ENCODE measurements at places on chromosomes 11 and 22.

GRCh38 chr11:68146704-68147474, 25.7 kb upstream of the CHKA start:
- DNase-seq, result no peak

GRCh38 chr11:11450744-11451362, 97.8 kb upstream of the CSNK2A3 start:
- DNase-seq, result no peak

- DNase-seq, result no peak
These were observed 30.1 kb upstream of the KCNJ11 start for GRCh38 chr11:17418444-17419081.

DNA sequence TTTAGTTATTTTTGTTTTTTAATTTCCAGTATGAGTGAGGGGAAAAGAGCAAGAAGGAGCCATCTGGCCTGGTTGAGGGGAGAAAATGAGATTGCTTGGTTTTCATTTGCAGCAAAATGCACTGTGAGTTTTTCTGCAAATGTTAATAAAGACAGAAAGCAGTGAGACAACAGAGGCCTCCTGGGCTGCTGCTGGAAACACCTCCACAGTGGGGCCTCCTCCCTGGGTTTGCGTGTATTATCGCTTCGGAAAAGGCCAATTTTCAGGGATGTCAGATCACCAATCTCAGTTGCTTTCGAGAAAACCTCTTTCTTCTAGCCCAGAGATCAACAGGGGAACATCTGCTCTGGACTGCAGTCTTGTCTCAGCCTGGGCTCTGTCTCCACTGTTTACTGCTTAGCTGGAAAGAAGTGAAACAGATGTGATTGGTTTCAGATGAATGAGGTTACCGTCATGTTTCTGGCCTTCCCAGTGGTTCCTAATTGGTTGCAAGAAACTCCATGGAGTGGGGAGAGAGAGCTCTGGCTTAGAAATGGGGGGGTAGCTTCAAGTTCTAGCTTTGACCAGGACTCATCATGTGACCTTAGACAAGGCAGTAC, 17.3 kb downstream of the TSPAN18 start:
- DNase-seq, result no peak

DNA sequence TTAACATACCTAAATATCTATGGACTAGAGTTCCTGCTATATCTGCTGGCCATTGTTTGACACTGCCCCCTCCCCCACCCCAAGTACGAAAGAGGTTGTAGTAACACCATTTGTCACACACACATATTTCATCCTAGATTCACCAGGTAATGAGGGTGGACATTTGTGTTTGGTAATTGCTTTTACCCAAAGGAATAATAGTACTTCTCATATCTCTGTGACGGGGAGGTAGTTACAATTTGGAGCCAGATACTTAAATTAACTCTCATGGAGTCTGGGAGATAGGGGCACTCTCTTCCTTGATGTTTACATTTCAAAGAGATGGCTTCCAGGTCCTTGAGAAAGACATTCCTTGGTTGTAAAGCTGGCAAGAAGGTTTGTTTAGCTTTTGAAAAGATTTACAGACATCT, 38.7 kb downstream of the REXO2 start:
- no peak for DNase-seq

DNA sequence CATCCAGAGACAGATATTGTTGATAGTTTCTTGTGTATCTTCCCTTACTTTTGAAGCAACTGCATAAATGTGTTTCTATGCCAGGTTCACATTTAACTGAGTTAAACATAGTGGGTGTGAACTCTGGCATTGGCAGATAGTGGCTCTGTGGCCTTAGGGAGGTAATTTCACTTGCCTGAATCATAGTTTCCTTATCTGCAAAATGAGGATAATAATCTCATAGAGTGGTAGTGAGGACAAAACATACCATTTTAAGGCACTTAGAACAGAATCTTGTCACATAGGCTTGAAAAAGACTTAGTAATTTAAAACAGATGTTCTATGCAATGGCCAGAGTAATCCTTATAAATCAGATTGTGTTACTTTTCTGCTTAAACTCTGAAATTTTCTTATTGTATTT, 56.4 kb upstream of the SYN3 start:
- no peak for DNase-seq

GRCh38 chr11:122578171-122578825, 77.2 kb upstream of the UBASH3B start:
- no peak for DNase-seq

DNA sequence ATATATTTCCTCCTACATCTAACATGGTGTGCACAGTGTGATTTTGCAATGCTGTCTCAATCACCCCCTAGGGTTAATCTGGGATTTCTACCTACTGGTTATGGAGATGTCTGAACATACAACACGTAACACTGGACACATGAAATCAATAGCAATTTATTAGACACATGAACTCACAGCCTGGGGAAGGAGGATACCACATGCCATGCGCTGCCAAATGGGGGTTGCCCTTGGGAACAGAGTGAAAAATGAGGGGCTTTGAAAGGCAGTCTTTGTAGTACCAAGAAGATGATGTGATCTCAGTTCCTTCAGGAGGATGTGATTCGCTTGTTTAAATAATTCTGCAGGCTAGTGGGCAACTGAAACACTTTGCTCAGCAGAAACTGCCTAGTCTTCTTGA, 253.6 kb upstream of the LRRC4C start:
- no peak for DNase-seq

DNA sequence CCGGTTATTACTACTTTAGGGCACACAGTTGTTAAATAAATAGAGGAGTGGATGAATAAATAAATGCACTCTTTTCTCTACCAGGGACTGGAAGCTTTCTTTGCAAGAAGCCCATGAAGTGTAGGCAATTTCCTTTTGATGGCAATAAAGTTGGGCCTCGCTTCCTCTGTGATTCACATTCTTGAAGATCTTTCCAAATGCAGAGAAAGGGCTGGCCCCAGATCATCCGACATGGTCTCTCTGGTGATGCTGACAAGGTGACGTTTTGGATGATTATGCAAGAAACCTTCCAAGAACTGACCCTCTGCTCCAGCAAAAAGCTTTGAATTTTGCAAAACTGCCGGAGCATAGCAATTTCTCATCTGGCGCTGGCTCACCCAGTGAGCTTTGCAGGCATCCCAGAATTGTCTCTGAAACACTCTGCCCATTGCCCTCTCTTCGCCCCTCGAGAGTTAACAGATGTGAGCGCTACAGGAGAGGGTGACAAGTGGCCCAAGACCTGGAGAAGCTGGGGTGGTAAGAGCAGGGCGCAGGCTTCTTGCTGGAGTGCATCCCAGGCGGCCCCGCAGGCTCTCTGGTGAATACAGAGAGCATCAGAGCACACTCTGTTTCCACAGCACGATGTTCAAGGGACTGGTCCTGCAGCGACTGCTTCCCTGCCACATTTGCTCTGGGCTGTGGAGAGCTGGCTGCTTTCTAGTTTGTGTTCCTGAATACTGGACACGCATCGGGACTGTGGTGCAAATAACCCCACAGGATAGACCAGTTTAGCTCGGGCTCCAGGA, 11.5 kb upstream of the IFT27 start:
- no peak for DNase-seq

DNA sequence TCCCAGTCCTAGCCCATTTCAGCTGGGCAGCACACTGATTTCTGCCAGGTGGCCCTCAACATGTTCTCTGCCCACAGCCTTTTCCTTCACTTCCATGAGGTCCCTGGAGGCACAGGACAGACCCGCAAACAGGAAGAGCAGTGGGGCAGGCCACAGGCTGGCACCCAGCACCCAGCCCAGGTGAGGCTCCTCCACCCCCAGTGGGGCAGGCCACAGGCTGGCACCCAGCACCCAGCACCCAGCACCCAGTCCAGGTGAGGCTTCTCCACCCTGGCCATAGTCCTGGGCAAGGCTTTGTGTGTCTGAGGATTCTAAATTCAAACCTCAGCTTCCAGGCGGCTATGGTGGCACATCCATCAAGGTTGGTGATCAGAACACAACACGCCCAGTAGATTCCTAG, 1413.0 kb downstream of the BRD1 start:
- no peak for DNase-seq

DNA sequence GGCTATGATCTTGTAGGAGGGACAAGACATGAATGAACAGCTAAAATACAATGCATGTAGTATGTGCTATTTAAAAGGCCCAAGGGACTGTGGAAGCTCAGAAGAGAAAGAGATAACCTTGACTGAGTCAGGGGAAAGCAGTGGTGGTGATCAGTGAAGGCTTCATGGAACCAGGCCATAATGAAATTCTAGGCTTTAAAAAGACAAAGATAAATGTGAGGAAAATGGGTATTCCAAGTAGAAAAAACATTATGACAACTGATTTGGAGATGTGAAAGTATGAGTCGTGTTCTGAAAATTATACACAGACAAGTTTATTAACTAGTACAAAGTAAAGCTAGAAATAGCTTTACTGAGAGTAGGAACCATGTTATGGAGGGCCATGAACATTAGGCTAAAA, 189.8 kb downstream of the SOX6 start:
- DNase-seq, result no peak

GRCh38 chr11:65485920-65486219, 13.0 kb upstream of the MALAT1 start:
- no peak for DNase-seq

DNA sequence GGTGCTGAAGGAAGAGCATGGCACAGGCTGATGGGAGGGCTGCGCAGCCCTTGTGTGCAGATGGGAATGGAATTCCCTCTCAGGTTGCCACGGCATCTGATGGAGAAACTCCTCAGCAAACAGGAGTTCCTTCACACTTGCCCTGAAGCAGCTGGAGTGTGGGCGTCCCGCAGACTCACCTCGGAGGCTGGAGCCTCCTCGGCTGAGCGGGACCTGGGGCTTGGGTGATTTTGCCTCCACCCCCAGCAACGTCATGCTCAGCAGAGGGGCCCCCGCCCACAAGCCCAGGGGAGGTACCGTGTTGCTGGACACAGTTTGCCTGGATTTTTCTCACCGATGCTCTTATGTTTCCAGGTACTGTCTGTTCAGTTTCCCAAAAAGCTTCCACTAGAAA, 63.4 kb downstream of the MYO7A start:
- DNase-seq, result no peak

DNA sequence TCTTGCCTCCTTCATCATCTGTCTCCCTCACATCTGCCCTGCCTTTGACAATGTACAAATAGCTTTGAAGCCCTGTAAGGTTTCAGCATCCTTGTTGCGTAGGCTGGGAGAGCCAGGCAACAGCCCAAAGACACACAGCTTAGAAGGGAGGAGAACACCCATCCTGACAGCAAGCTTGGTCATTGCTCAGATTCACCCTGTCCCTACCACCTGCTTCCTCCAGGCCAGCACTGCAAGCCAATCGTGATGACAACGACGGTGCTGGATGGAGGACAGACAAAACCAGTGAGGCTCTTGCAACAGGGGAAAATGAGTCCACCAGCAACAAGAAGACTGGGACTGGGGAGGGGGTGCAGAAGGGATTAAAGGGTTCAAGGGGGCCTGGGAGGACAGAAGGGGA, 32.9 kb upstream of the CD5 start:
- DNase-seq, result no peak

DNA sequence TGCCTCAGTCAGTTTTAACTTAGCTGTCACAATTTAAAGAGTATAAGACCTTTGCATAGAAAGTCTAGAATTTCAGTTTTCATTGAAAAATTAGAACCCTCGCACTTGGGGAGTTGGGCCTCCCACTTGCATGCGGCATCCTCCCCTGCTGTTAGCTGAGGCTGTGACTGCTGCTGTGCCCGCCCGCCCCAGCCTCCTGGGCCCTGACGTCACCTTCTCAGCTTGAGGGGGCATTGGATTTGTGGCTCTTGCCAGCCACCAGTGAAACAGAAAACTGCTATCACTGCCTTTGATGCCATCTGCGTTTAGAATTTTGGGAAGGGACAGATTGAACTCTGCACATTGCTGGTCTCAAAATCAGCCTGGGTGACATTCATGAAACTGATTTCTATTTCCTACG, 108.7 kb downstream of the CTTN start:
- no peak for DNase-seq

GRCh38 chr11:9600644-9601036, 27.2 kb downstream of the WEE1 start:
- no peak for DNase-seq

DNA sequence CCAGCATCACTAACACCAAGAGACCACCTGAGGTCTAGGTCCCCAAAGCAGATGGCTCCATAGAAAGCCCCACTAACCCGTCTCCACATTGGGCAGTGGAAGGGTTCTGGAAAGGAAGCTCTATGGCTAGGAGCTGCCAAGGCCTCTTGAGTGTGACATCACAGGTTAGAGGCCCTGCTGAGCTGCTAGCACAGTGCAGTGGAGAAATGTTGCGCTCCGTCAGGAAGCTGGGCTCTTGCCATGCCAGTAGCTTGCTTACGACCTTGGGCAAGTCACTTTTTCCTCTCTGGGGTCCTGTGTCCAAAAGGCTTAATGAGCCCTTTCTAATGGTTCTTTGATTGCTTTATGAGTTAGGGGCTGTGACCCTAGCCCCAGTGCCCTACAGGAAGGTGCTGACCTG, 10.6 kb downstream of the PIK3IP1 start:
- DNase-seq, result no peak

- DNase-seq, result no peak
These were observed 145.5 kb downstream of the TRIM29 start for GRCh38 chr11:119992171-119993051.
